ENCODE measurements at places on chromosomes 5 and 9. TPM values are rescaled to one million over a fixed set of nuclear protein-coding genes. Genes with fewer than 3 reads are reported as not detected.

- DNase-seq, result no peak
These were observed 489.4 kb downstream of the PRELID2 start for GRCh38 chr5:145345511-145346287.

- peak; percentile 44 for DNase-seq
These were observed 79.5 kb upstream of the IL12B start for GRCh38 chr5:159409801-159410200.

- DNase-seq, result peak; percentile 55
These were observed 2.0 kb downstream of the IER5L start for GRCh38 chr9:129175825-129176633.

GRCh38 chr5:68214482-68215207, 911 bp upstream of the PIK3R1 start:
- DNase-seq, result no peak

GRCh38 chr5:151024440-151025249, 4.3 kb downstream of the GPX3 start:
- DNase-seq, result no peak

DNA sequence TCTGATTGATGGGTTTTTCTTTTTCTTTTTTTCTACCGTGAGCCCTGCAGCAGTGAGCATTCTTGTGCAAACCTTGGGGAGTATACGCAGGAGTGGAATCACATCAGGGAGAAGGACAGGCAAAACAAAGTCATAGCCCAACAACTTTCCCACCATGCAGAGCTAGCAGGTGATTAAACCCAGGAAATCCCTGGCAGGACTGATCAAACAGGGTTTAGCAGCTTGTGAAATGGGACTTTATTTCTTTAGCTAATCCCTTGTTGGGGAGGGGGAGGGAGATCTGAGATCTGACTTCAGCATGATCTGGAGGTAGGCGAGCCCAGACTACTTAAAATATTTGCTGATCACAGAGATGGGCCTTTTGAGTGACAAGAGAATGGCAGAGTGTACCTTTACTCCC, 162.0 kb upstream of the GLRA1 start:
- no peak for DNase-seq

DNA sequence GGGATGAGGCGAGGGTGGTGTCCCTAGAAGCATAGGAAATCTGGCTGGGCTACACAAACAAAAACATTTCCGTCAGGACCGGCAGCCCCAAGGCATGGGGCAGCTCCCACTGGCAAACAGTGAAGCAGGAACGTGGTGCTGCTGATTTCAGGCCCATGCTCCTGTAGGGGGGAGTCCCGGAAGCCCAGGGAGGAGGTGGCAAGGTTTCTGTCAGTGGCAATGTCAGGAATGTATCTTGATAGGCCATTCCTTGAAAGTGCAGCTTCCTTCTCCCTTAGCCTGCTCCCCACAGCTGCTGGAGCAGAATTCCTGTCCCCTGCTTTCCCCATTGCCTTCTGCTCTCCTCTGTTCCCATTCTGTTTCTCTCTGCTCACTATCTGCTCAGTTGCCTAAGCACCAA, 42.4 kb downstream of the MRRF start:
- DNase-seq, result no peak

Gene FAM221B
- total RNA-seq, result not detected
